ENCODE measurements at places on chromosomes 5 and 9.

GRCh38 chr9:121636978-121637712 is 14.3 kb upstream of the DAB2IP start:
- no peak for DNase-seq

DNA sequence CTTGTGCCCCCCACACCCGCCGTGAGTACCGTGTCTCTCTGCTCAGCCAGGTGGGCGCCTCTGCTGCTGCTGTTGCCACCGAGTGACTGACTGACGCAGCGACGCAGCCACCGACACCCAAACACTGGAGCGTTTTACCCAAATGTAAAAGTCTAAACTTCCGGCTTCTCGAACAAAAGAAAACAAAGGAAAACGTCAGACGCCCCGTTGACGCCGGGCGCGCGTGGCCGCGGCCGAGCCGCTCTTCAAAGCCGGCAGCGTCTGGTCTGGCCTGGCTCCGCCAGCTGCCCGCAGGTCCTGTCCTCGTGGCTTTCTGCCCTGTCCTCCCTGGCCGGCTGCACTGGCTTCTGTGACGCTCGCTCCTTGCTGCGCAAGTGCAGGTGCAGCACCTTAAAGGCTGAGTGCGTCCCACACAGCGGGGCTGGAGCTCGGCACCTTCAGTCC is 41.4 kb upstream of the CLPTM1L start:
- peak; percentile 47 for DNase-seq

DNA sequence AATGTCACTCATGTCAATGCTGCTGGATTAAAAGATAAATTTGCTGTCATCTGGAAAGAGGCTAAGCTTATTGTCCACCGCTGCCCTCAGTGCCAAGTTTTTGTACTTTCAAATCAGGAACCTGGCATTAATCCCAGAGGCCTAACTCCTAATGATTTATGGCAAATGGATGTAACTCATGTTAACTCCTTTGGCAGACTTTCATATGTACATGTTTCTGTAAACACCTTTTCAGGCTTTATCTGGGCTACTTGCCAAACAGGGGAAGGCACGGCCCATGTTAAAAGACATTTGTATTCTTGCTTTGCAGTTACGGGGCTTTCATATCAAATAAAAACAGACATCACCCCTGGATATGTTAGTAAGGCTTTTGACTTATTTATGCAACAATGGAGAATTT is 608.0 kb upstream of the ACO1 start:
- DNase-seq: no peak

- DNase-seq: no peak
Measured at GRCh38 chr9:78668148-78668832, 371.4 kb downstream of the PSAT1 start.

- no peak for DNase-seq
Measured at GRCh38 chr5:155309021-155309746, 295.6 kb downstream of the KIF4B start.

DNA sequence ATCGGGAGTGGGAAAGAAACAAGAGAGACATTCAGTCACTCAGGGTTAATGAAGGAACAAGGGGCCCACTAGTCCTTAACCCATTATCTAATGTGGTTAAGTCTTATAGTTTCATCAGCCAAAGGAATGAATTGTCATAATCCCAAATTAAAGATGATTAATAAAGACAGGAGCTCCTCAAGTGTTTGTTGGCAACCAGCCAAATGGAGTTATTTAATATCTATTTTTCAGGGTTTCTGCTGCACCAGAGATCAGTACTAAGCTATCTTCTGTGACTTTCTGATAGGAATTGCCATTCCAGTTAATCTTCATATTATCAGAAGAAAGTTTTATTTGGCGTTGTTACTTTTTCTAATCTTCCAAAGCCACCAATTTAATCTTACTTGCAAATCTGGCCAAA is 34.0 kb upstream of the FCHO2 start:
- no peak for DNase-seq

GRCh38 chr9:69461103-69461887 is 136.3 kb downstream of the ENTREP1 start:
- DNase-seq: no peak

- DNase-seq: no peak
Measured at GRCh38 chr5:172005708-172006320, 624 bp downstream of the FBXW11 start.

DNA sequence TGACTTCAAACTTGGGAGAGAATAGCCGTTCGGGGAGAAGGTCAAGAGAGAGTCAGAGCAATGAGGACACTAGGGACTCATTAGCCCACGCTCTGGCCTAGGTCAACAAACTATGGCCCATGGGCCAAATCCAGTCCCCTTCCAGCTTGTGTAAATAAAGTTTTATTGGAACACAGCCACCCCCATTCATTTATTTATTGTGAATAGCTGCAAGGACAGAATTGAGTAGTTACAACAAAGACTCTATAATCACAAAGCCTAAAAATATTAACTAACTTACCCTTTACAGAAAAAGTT is 33.1 kb upstream of the TRIM32 start:
- no peak for DNase-seq

DNA sequence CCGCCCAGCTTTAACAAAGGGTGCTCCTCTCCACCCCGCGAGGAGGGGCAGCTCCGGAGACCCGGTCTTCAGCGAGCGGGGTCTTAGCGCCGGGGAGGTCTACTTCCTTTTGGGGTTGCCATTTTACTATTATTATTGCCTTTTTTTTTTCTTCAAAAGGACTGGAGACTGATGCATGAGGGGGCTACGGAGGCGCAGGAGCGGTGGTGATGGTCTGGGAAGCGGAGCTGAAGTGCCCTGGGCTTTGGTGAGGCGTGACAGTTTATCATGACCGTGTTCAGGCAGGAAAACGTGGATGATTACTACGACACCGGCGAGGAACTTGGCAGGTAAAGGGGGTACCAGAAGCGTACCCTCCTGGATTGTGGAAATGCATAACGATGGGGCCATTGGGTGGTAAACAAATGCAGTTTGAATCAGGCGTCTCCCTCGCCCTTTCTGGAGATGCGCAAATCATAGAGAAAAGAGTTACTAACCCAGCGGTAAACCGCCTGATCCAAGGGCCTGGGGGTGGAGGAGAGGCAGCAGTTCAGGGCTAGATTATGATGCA is 1.2 kb downstream of the DAPK1 start:
- no peak for DNase-seq

- DNase-seq: no peak
Measured at GRCh38 chr5:16464664-16465543, 696 bp downstream of the ZNF622 start.

GRCh38 chr5:88250010-88250409 is 18.6 kb downstream of the TMEM161B start:
- DNase-seq: no peak

GRCh38 chr9:34456746-34457145 is 1.6 kb downstream of the FAM219A start:
- DNase-seq: no peak

DNA sequence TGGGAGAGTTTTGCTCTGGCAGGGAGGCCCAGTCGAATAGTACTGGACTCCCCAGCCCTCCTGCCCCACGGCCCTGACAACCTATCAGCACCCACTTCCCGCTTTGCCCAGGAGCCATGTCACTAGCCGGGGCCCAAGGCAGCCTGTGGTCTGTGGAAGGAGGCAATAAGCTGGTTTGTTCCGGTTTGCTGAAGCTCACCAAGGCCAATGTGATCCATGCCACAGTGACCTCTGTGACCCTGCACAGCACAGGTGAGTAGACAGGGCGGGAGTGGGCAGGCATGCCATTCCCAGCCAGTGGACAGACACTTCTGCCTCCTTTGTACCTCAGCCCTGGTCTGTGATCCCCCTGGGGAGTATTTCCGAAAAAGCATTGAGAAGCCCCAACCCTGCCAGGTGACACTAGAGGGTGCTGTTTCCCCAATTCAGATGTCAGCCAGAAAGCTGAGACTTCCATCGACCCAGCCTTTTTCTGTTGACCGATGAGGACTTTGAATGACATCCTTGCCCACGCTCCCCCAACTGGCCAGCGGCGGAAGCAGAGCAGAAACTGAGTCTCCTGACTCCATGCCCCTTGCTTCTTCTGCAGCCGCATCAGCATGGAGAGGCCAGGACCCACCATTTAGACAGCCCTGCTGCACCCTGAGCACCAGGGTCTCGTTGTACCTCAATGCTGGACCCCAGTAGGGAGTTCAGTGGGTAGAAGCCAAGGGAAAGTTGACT is 9.6 kb downstream of the PCYOX1L start:
- no peak for DNase-seq

DNA sequence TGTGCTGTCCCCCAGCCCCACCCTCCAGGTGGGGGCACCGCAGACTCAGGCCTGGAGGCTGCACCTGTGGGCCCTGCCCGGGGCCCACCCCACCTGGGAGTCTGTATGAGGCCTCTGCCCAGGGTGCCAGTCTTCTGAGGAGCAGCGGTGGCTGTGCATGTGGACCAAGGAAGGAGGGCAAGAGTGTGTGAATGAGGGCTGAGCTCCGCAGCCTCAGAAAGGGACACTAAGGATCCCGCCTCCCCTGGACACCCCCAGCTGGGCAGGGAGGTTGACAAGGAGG is 19.1 kb downstream of the FGD3 start:
- DNase-seq: no peak

- no peak for DNase-seq
Measured at GRCh38 chr5:150527038-150527437, 19.1 kb downstream of the NDST1 start.

GRCh38 chr9:126127591-126127990 is 199.0 kb upstream of the MVB12B start:
- no peak for DNase-seq

DNA sequence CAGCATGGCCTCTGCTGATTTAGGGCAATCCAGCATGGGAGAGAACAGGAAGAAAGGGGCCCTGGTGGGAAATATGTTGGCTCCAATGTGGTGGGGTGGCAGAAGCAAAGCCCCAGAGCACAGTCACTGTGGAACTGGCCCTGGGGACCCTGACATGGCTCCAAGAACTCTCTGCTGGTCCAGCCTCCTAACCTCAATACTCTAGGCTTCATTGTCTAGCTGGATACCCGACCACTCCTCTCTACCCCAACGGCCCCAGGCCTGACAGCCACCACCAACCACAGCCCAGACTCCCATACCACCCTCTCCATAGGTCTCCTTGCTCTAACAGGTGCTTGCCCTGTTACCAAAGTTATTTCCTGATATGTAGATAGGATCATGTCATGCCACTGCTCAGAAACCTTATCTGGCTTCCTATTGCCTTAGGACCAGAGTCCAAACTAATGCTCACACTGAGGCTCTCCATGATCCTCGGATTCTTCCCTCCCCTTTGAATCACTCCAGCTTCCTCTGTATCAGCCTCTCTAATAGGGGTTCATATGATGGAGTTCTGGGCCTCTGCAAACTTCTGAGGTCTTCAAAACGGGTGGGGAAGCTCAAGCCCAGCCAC is 12.9 kb downstream of the ACSL6 start:
- DNase-seq: no peak

DNA sequence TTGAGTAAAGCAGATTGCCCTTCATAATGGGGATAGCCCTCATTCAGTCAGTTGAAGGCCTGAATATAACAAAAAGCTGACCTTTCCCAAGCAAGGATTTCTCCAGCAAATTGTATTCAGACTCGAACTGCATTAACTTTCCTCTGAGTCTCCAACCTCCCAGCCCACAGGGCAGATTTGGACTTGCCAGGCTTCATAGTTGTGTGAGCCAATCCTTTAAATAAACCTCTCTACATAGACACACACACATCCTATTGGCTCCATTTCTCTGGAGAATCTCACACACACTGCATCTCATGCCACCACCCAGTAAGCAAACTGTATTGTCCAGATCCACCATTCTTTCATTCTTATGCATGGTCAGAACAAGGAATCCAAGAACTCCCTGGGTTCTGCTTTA is 225.1 kb downstream of the MPDZ start:
- no peak for DNase-seq

- DNase-seq: no peak
Measured at GRCh38 chr5:51566953-51567352, 183.7 kb downstream of the ISL1 start.

DNA sequence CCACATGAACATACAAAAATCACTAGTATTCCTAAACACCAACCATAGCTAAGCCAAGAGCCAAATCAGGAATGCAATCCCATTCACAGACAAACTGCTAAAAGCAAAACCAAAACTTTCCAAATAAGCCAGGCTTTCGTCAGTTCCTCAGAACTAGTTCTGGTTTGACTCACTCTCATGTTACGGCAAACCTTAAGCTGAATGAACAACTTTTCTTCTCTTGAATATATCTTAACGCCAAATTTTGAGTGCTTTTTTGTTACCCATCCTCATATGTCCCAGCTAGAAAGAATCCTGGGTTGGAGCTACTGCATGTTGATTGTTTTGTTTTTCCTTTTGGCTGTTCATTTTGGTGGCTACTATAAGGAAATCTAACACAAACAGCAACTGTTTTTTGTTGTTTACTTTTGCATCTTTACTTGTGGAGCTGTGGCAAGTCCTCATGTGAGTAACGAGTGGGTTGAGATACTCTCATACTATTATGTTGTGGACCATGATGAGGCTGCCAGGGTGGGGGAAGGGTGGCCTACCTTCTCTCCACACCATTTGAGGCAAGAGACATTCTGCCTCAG is at the start of gene PDCD1LG2:
Gene PDCD1LG2 (plus strand): TSS at position 172 of the 572 bp plus-strand sequence. CDS start 12,016 bp downstream, outside the sequence.
- no peak for DNase-seq

GRCh38 chr9:91071184-91071990 is 269.8 kb downstream of the SYK start:
- no peak for DNase-seq

DNA sequence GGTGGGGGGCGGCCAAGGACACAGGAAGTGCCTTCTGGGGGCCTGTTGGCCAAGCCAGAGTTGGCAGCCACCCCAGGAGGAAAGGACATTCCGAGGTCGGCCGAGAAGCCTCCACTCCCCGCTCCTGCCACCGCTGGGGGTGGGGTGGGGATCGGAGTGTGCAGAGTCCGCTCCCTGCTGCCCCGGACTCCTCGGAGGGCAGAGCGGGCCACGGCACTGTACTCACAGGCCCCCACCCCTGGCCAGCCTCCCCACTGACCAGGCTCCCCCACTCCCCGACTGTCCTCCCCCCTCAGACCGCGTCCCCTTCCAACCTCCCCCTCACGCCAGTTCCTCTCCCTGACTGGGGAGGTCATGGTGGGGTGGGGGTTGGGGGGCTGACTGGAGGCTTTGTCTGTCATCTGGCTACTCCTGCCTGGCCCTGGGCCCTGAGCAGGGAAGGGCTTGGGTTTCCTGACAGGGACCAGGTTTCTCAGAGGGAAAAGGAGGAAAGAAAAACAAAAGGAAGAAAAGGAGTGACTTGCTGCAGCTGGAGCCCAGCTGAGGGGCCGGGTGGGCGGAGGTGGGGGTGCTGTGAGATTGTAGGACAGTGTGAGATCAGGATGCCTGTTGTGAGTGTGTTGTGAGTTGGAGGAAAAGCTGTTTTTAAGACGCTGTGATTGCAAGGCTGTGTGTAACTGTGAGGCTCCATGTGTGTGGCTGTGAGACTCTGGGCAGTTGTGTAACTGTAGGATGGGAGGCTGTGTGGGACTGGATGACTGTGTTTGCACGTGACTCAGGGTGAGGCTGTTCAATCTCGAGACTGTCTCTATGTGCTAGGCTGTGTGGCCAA is 29.7 kb downstream of the CNTFR start:
- DNase-seq: no peak

DNA sequence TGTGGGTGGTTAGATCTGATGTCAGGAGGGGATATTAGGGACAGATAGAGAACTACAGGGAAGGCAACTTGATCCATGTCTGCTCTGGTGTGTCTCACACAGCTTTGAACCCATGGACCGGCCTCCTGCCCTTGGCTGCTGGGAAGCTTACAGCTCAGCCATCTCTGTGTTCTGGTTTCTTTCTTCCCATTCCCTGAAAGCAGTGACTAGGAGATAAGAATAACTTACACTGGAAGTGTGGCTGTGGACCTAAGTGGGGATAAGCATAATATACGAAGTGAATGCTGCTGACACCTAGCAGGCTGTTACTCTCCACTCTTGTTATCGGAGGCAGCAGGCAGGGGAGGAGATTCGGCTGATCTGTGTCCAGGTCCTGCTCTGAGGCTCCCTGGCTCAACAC is 282.3 kb upstream of the TUT7 start:
- DNase-seq: no peak

GRCh38 chr5:65248896-65249295 is 232.8 kb downstream of the ADAMTS6 start:
- DNase-seq: no peak
